ENCODE measurements at places on chromosomes 5 and 9.

GRCh38 chr5:157390133-157390532, 69.9 kb upstream of the NIPAL4 start:
- DNase-seq, result no peak

DNA sequence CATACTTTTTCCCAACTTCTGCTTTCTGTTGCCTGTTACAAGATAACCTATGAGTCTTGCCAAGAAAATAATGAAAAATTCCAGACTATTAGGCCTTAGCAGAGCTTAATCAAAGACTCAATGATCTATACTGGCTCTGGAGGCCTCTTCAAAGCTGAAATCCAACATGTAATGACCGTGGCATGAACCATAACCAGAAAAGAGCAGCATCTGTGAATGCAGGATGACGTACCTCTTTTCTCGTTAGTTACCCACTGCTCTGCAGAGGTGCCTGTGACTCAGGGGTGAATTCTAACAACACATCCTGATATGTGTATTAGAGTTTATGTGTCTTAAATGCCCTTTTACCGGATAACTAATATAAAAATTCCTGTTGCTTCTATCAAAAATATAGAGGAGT, 645.4 kb downstream of the PRELID2 start:
- no peak for DNase-seq

DNA sequence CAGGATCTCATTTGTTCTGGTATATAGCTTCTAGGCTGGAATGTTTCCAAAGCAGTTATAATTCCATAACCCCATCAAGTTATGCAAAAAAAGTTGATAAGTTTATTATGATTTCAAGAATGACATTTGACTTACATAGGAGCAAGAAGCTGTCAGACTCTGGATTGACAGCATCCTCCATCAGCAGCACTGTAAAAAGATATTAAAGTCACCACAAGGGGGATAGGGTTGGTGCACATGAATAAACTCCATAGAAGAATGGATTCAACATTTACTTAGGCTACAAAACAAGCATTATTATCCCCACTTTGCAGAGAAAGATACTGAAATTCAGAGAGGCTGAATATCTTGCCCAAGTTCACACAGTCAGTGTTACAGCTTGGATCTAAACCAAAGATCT, 208.9 kb upstream of the SLC30A5 start:
- DNase-seq, result peak; percentile 38

- DNase-seq, result no peak
Measured at GRCh38 chr5:2326601-2327000, 424.9 kb downstream of the IRX2 start.

- no peak for DNase-seq
Measured at GRCh38 chr5:178212241-178213002, 8.1 kb downstream of the HNRNPAB start.

DNA sequence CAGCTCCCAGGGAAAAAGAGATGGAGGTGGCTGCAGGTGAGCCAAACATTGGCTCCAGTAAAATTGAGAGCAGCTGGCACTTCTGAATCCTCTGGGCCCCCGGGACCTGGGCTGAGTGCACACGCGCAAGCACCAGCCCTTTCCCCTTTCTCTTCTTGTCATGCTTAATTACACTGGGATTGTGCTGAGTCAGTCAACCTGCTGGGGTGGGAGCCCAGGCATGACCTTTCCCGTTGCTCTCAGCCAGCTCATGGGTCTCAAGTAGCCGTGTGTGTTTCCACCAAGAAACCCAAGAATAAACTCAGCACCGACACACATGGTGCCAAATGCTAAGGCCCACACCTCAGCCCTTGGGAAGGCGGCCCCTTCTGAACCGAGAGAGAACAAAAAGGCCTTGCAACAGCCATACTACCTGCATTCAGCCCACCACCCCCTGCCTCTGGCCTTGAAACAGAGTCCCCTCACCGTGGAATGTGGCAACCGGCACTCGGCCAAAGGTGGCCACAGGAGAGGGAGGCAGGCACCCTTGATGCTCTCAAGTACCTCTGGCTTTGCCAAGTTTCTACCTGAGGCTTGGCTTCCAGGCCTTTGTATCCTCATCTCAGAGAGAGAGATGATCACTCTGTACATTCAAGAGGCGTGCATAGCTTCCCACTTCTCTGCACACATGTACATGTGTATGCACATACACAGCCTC, 28.1 kb downstream of the SLIT3 start:
- peak; percentile 90 for DNase-seq

GRCh38 chr9:72333709-72334108, 31.3 kb downstream of the ZFAND5 start:
- DNase-seq, result no peak

GRCh38 chr5:5198135-5198534, 58.0 kb downstream of the ADAMTS16 start:
- no peak for DNase-seq

DNA sequence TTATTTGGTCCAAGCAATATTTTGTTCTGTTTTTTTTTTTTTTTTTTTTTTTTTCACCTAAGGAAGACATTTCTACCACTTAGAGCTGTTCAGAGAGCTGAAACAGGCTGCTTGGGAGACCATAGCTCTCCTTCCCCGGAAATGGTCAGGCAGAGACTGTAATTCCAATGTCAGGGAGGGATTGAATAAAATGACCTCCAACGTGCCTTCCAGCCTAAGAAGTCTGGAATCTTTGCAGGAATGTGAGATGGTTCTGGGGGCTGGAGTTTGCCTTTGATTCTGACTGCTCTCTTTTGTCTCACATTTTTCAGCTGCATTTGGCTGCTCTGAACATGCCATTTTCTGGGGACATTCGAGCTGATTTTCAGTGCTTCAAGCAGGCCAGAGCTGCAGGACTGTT, 38.3 kb upstream of the TGFBR1 start:
- DNase-seq, result no peak

DNA sequence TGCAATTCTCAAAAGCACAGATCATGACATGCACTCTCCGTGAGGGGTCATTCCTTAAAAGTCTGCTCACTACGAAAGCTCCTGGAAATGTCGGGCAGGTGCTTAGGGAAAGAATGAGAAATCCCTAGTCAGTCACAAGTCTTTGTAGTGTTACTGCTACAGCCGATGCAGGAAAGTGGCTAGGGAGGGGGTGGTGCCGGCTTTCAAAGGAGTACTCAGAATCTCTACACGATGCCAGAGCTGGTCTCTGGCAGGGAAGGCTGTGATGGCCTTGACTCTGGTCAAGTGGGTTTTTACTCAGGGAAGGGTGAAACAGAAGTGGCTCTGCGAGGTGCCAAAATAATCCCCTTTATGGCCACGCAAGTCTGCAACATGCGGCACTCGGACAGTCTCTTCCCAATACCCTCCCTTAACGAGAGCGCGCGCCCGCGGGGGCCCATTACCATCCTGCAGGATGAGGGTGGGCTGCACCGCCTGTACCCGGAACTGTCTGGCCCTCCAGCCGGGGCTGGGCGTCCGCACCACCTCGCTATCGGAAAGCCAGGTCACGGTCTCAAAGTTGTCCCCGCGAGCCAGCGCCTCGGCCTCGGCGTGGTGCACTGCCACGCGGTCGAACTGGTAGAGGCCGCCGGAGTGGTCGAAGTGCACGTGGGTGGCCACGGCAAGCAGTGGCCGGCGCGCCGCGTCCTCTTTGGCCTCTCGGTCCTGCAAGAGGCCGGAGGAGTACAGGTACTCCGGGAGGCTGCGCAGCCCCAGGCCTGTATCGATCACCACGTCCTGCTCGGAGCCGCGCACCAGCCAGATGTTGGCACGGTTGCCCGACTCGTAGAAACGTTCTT, 956 bp downstream of the MBLAC2 start:
- DNase-seq, result peak; percentile 69

DNA sequence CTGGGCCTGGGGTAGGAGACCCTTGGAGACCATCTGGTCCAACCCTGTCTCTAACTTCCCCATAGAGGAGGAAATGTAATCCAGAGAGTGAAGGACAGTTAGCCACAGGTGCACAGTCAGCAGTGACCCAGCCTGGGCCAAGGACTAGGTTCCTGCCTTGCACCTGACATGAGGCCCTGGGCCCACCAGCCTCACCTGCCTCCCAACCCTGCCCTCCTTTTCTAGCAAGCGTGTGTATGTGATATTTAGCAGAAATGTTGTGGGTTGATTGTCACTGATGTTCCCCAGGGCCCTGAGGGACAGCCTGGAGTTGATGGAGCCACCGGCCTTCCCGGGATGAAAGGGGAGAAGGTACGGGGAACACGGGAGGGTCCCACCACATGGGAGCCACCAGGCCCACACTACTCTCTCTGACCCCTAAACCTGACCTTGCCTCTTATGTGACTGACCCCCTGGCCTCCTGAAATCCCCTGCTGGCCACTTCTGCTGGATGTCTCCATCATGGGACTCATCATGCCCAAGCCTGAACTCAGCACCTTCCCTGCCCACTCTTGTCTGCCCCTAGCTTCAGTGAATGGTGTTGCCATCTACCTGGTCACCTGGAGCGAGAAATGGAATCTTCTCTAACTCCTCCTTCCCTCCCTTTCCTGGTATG, 79.2 kb upstream of the TGFBR1 start:
- no peak for DNase-seq

DNA sequence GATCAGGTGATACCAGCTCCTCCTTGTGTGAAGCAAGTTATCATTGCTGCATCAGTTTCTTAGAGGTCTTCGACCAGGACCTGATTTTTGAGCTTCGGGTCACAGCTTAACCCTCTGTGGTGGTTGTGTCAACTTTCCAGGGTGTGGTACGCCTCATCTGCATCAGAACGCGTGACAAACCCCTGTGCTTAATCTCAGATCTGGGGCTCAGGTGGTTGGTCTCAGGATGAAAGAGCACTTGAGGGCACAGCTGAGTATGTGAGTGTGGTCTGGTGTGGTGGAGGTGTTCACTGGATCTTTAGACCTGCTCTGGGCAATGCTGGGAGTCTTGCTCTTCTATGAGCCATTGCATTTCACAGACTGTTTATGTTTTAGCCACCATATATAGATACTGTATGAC, 64.1 kb downstream of the OSTF1 start:
- no peak for DNase-seq

GRCh38 chr9:69307446-69308205, 17.4 kb upstream of the ENTREP1 start:
- peak; percentile 72 for DNase-seq

DNA sequence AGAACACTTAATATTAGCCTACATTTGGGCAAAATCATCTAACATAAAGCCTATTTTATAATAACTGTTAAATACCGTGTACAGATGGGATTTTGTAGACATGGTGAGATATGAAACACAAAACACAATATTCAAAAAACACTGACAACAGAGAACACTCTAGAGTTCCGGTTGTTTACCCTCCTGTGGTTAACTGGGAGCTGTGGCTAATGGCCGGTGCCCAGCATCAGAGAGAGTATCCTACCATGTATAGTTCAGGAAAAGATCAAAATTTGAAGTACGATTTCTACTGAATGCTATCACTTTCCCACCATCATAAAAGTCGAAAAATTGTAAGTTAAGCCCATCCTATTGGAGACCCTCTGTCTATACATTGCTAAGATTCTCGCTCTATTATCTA, 2.4 kb downstream of the CAMK4 start:
- DNase-seq, result no peak

- DNase-seq, result no peak
Measured at GRCh38 chr9:14350349-14350728, 36.4 kb upstream of the NFIB start.

DNA sequence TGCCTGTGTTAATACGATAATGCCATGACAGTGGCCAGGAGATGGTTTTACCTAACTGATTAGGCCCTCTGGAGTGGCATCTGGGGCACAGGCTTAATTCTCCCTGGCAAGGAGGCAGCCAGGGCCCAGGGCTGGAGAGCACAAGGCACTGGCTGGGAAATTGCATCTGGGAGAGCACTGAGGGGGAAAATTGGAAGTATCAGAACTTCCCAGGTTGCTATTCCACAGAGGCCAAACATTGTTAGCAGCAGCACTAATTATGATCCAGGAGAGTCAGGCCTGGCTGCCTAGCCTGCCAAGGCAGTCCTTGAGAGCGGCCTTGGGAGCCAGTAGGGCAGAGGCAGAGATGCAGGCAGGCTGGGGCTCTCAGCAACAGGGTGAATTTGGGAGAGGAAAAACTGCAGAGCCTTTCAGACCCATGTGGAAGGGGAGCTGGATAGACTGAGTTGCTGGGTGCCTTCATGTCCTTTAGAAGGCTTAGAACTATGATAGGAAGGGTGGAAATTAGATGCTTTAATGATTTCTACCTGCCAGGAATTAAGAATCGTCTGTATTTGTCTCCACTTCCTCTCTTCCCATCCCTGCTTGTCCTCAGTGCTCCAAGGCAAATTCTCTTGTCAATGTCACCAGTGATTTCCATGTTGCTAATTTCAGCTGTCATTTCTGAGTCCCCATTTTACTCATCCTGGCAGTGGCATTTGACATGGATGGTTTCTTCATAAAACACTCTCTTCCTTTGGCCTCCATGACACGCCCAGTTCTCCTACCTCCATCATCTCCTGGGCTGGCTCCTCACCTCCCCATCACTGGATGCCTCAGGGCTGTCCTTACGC, 56.1 kb upstream of the HSPA9 start:
- DNase-seq, result no peak

DNA sequence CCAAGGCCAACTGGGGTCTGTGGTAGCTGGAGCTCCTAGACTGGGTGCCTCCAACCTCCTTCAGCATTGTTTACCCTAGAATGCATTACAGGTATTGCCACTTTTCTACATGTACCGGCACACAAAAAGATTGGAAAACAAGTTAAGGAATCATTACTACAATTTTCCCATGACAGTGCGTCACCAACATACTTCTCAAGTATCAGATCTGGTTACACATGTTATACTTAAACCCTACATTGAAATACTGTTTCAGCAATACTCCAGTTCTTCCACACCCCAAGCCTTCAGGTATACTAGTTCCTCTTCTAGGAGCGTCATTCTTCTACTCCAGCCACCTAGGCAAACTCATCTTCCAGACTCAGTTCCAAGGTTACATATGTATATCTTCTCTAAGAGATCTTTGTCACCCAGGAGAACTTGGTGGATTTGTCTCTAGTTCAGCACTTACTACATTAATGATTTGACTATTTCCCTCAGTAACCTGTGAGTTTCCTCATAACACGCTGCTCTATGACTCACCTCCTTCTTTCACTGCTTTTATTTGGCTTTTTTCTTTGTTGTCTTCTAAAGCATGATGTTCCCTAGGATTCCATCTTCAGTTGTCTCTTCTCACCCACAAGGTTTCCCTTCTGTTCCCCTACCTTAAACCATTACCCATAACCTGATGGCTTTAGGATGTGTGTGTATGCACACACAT, 217.0 kb downstream of the AP3B1 start:
- no peak for DNase-seq

GRCh38 chr5:10731913-10732312, 29.1 kb downstream of the DAP start:
- DNase-seq, result no peak

DNA sequence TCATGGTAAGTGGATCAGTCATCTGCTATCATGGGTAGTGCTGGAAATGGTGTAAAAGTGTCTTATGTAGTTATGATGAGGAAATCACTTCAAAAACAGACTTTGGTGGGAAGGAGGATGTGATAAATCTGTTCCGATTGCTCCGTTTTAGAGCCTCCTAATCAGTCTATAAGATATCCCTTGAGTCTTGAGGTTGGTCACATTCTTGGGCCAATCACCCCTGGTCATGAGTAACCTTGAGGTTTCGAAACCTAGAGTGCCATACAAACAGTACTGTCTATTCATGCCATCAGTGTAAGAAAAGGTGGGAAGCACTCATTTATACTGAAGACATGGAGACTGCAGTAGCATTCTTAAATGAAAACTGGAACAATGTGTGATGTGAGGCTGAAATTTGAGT, 45.8 kb downstream of the LRRTM2 start:
- no peak for DNase-seq

Data from eye (tissue), 1 donor.